ENCODE measurements at places on chromosomes 2 and 18. TPM values are rescaled to one million over a fixed set of nuclear protein-coding genes. Genes with fewer than 3 reads are reported as not detected.

SERPINB4 gene
- not detected for total RNA-seq

DNAH7 gene
- total RNA-seq = 0.46 TPM

ELOA2 gene
- total RNA-seq = not detected

RIOK3 gene
- total RNA-seq = 74.8 TPM

MAP2 gene
- 10.7 TPM for total RNA-seq

CCBE1 gene
- 48.7 TPM for total RNA-seq

EPB41L3 gene
- total RNA-seq = 3.6 TPM

NBEAL1 gene
- 80.3 TPM for total RNA-seq

AQP12B gene
- total RNA-seq = not detected

BCL11A gene
- total RNA-seq = 0.20 TPM

FAM161A gene
- total RNA-seq = 1.6 TPM

SRD5A2 gene
- not detected for total RNA-seq

LRRC30 gene
- total RNA-seq = not detected

SH2D6 gene
- total RNA-seq = 0.36 TPM

MARCHF4 gene
- 8.0 TPM for total RNA-seq

SFTPB gene
- not detected for total RNA-seq

CGREF1 gene
- 40.8 TPM for total RNA-seq

MLPH gene
- 14.2 TPM for total RNA-seq

IRS1 gene
- 24.5 TPM for total RNA-seq

RGPD3 gene
- total RNA-seq = 0.20 TPM

SERPINB5 gene
- total RNA-seq = not detected

ASB18 gene
- total RNA-seq = not detected

CYP26B1 gene
- total RNA-seq = 1.1 TPM

FSIP2 gene
- 0.13 TPM for total RNA-seq

ATOH8 gene
- total RNA-seq = 22.4 TPM

FOXI3 gene
- not detected for total RNA-seq

CSRNP3 gene
- 1.4 TPM for total RNA-seq

STARD6 gene
- total RNA-seq = not detected

ZNF407 gene
- 17.9 TPM for total RNA-seq

SNED1 gene
- 62.5 TPM for total RNA-seq

ANKRD30BL gene
- total RNA-seq = not detected

TUBB8B gene
- not detected for total RNA-seq

ASAP2 gene
- total RNA-seq = 63.4 TPM

DAW1 gene
- 2.5 TPM for total RNA-seq

NGEF gene
- 5.7 TPM for total RNA-seq

TAF1B gene
- total RNA-seq = 22.4 TPM

ARHGAP15 gene
- total RNA-seq = not detected

MTLN gene
- 39.7 TPM for total RNA-seq

FBLN7 gene
- total RNA-seq = 17.7 TPM

CFC1 gene
- not detected for total RNA-seq

MARCO gene
- not detected for total RNA-seq

WNT6 gene
- total RNA-seq = not detected

GPR155 gene
- total RNA-seq = 9.3 TPM

CXCR4 gene
- 2.0 TPM for total RNA-seq

TUBA4B gene
- not detected for total RNA-seq

DHRS9 gene
- total RNA-seq = 2.7 TPM

CD8B gene
- total RNA-seq = not detected

MC5R gene
- total RNA-seq = not detected

ATP6V1C2 gene
- total RNA-seq = not detected

GNAL gene
- total RNA-seq = 0.20 TPM

ARHGAP28 gene
- 0.03 TPM for total RNA-seq

ARHGEF4 gene
- 4.7 TPM for total RNA-seq

NTSR2 gene
- total RNA-seq = not detected

UGT1A3 gene
- not detected for total RNA-seq

EGR4 gene
- total RNA-seq = not detected

PRSS56 gene
- total RNA-seq = not detected

PHLPP1 gene
- total RNA-seq = 5.8 TPM
